ENCODE measurements at places on chromosomes 2 and 18.

DNA sequence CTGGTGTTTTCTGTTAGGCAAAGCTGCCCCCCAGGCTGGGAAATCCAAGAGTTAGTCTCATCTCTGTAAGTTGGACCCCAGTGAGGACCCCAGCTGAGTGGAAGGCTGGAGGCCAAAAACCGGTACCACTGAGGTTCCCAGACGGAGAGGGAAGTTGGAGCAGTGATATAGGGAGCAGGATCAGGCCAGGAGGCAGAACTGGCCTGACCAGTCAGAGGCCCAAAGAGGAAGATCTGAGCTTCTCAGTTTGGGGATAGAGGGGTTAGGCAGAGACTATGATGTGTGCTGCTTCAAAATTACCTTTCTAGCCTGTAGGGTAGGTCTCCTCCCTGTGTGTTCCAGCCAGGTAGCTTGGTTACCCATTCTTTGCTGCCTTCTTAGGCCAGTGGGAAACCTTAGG is 4.6 kb upstream of the RNF181 start:
- no peak for DNase-seq

GRCh38 chr2:68317971-68318913 is 1.5 kb downstream of the CNRIP1 start:
- DNase-seq = no peak

- no peak for DNase-seq
Observed at GRCh38 chr2:43387092-43388062, 161.0 kb upstream of the ZFP36L2 start.

GRCh38 chr2:12032975-12033374 is 286.5 kb downstream of the LPIN1 start:
- DNase-seq = no peak

DNA sequence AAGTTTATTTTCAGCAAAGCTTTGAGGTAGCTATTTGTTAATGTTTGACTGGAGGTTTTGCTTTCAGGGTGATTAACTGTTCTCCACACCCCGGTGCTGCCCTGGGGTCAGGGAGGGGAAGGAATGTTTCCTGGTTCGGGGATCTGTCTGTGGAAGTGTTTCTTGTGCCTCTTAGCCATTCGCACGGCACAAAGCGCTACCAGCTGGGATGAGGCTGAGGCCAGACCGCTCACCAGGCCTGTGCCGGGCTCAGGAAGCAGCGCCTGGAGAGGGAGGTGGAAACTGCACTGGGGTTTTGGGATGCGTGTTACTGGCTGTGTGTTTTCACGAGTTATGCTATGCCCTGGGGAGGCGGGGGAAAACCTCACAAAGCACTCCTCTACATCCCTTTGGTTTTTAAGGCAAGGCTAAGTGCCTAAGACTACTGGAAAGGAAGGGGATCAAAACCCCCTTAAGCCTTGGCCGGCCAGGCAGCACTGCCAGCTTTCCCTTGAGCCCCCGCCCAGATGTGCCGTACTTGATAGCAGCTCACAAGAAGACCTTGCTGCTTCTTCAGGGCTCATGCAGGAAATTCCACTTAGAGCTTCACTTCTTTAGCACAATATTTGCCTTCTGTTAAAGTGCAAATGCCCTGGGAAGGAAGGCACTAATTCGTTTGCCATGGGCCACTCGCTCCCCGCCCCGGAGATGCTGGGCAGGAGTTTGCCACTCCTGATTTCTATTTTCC is 65.7 kb upstream of the CNGA3 start:
- no peak for DNase-seq

DNA sequence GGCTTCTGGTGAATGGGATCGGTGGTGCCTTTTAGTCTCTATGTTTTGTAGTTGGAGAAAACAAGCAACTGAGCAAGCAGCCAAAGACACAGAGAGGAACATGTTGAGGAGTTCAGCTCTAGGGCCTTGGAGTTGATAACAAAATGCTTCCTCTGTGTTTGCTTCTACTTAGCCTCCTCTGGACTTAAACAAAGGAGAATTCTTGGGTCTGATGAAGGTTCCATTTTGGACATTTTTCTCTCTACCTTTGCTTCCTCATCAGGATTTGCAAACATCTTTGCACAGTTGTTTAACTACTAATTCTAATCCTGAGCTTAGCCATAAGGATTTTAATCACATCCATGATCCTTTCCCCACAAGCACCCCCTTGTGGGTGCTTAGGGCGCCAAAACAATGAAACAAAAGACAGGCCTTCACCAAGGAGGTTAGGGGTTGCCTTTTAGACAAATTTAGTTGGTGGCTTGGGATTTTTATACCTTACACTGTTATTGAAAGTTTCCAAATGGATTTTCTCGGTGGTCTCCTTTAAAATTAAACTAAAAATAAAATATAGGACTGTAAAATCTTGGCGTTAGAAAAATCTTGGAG is 148.5 kb upstream of the SATB2 start:
- no peak for DNase-seq

GRCh38 chr2:96409081-96409819 is 73.7 kb downstream of the NCAPH start:
- DNase-seq = no peak
